ENCODE measurements at places on chromosomes 4 and X.

GRCh38 chrX:124341396-124342132 lies 4.8 kb upstream of the SH2D1A start:
- no peak for DNase-seq

DNA sequence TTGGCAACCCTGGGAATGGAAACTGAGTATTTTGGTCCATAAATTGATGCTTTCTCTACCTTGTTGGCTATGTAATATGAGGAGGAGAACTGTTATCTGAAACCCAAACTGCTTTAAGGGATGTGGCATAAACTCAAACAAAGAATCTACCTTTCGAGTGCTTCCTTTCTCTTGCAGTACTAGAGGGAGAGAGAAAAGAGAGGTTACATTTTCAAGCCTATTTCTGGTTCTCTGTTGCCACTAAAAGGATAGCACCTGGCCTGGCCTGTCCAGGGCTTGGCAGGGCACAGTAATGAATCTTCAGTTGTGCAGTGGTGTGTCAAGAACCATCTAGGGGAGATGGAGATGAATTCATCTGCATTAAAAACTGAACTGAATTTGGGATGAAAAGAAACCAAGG lies 308.6 kb downstream of the PTTG2 start:
- no peak for DNase-seq

GRCh38 chr4:112201915-112202505 lies 29.6 kb upstream of the AP1AR start:
- no peak for DNase-seq

DNA sequence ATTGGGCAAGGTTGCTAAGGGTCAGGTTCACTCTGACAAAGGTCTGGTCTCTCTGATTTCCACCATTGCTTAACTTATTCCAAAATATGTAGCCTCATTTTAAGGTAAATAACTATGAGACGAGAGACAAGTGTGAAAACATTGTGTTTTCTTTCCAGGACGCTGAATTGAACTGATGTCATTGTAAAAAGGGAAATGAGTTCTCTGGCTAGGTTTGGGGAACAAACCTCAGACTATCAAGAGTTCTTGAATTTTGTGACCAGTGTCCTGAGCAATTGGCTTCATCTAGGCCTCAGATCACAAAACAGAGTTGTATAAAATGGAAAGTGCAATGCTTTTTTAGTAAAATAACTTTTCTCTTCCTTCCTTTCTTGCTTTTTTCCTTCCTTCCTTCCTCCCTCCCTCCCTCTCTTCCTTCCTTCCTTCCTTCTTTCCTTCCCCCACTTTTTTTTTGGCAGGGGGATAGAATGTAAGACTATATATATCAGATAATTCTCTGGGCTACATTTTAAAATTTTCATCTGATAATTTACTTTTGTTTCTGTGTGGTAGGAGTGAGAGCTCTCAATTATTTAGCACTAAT lies 30.8 kb upstream of the CXCL8 start:
- no peak for DNase-seq

DNA sequence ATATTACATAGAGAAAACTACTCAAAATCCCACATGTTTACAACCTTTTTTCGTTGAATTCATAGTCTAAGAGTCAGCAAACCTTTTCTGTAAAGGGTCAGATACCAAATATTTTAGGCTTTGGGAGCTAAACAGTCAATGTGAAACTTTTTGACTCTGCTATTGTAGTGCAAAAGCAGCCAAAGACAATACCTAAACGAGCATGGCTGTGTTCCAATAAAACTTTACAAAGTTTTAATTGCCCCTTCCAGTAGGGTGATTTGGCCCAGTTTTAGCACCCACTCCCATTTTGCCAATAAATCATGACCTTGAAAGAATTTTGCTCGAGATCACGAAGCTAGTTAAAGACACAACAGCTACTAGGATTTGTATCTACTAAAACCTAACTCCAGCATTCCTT lies 147.2 kb downstream of the ANKRD50 start:
- DNase-seq: no peak

- DNase-seq: no peak
Measured at GRCh38 chr4:26568446-26568994, 15.4 kb upstream of the TBC1D19 start.

DNA sequence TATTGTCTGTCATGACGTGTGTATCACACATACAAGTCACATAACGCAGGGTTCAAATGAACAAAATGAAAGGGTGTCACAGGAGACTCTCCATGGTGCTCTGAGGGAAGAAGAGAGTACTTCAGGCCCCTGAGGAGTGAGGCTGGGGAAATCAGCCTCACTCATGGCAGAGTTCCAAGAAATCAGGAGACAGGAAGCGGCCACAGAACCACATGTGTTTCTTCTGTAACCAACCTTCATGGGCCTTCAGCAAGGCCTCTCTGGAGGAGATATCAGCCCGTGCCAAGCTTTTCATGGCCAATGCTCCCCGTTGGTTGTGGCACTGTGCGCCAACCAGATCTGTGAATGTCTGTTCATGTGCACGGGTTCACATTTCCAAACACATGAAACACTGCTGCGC lies 76.0 kb downstream of the NAT8L start:
- no peak for DNase-seq

DNA sequence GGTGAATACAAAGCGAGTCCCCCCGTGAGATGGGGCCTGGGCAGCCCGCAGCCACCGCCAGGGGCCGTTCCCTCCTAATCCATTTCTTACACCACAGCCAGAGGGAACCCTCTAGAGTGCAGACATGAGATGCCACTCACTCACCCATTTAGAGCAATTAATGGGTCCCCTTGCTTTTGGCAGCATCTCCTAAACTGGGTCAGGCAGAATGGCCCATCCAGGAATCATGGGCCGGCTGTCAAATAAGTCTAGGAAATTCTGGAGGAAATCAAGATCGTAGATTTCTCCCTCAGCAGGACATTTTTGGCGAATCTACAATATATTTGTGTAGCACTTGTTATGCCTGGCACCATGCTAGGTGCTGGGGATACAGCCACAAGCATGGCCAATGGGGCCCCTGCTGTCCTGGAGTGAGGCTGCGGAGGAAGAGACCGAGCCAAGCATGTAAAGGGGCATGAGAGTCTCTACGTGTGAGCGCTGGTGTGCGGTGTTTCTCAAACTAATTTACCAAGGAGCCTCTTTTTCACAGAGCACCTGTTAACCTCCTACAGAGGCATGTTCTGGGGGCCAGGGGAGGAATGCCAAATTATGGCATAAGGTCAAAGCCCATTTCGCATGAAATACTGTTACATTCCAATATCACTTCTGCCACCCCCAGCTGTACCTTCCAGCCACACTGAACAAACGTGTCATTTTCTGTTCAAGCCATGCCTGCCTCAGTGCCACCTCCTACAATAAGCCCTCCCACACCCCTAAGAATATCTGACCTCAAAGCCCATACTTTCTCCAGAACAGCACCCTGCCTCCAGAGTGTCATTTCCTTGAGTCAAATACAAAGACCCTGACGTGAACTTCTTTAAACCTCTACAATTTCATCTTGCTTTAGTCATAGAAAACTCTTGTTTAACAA lies 28.1 kb upstream of the JAKMIP1 start:
- no peak for DNase-seq

DNA sequence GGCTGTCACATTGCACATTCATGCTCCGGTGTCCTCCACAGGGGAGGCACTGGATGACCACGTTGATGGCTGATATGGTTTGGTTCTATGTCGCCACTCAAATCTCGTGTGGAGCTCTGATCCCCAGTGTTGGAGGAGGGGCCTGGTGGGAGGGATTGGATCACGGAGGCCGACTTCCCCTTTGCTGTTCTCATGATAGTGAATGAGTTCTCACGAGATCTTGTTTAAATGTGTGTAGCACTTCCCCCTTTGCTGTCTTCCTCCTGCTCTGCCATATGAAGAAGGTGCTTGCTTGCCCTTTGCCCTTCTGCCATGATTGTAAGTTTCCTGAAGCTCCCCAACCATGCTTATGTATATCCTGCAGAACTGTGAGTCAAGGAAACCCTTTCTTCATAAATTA lies 22.3 kb upstream of the NAT8L start:
- no peak for DNase-seq

GRCh38 chrX:142663330-142664095 lies 362.2 kb upstream of the SPANXN4 start:
- no peak for DNase-seq

DNA sequence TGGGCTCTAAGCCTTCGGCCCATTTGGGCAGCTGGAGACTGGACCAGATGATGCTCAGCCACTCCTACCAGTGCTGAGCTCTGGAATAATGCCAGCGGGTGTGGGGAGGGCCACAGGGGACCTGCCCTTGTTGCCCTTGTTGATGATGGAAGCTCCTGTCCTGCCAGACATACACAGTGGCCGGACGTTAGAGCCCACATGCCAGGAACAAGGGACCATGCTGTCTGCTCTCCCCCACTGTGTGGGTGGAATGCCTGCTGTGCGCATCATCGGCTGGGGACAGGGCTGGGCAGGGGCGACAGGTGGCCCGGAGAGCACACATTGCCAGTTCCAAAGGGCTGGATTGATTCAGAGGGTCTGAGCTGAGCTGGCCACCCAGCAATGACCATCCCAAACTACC lies 2.0 kb downstream of the ABLIM2 start:
- no peak for DNase-seq

DNA sequence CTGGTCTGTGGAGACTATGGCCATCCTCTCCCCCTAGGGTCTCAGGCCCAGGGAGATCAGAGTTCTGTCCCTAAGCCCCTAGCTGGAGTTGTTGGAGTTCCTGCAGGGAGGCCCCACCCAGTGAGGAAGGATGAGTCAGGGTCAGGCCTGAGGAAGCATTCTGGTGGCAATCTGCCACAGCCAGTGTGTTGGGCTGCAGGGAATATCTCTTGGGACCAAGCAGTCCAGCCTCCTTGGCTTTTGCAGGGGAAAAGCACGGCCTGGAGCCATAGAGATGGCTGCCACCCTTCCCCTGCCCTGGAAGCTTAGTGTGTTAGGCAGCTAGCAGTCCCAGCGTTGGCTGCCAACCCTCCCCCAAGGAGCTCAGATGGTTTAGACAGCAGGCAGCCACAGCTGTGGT lies 202.4 kb downstream of the RTL9 start:
- no peak for DNase-seq

DNA sequence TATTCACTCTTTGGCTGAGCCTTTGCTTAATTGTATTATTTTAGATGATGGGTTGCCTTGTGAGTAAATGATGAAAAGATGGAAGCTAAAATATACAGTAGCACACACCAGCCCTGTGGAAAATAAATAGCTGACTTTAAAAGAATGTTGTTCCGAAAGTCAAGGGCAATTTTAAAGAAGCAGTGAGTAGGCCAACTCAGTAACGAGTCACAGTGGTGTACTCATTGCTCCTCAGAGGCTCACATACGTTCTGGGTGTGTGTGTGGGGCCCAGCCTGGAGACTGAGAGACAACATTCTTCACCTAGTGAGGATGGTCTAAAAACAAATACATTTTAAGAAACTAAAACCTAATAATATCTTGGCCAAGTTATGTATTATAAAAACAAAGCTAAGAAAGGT lies 640.3 kb downstream of the TRIML1 start:
- DNase-seq: no peak

DNA sequence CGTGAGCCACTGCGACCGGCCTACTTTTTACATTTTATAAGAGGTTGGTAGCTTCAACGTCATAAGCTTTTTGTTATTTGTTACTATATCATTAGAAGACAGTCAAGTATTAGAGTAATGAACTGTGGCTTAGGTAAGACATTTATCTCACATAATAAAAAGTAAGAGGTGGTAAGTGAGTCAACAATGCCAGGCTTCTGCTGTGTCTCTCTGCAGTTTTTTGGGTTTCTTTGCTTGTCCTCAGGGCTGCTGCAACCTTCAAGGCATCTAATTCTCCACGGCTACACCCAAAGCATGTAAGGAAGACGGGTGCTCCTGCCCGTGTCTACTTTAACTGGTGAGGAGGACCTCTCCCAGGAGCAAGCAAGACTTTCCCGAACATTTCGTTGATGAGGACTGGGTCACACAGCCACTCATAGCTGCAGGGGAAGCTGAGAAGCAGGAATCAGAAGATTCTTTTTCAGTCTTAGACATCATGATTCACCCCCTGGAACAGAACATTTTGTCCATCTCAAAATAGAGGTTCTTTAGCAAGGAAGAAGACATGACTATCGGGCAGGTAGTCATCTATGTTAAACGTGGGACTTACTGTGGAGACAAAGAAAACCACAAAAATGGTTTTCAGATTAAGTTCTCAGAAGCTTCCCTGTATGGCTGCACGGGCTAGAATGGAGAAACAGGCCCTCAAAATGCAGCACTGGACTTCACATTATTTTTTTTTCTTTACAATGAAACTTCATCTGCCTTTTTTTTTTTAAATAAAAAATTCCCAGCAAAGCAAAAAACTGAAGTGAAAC lies 13.0 kb upstream of the RHOH start:
- DNase-seq: no peak

DNA sequence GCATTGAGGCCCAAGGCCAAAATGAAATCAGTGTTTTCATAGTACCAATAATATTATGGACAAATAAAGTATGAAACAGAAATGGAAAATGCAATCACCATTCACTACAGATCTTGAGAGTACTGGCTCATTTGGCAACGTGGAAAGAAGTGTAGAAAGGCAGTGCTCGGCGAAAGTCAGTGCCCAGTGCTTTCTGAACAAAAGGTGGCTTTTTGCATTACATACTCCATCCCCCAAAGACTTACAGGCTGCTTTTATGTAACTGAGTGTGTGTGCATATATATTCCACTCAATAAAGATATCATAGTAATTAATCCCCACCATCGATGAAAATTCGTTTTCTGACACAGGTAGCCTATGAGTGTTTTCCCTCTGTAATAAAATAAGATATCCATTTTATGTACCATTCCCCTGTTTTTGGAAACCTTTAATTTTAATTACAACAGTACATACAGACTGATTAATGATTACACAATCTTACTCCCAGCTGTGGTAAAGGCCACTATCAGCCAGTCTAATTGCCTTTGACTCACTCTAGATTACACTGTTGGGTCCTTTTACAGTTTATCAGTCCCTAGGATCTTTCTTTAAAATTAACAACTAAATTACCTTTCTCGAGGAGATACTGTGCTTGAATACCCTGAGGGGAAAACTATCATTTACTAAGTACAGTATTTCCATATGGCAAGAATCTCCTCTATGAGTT lies 65.9 kb downstream of the MAD2L1 start:
- DNase-seq: no peak

GRCh38 chrX:153967536-153968224 lies 3.9 kb downstream of the HCFC1 start:
- no peak for DNase-seq

- DNase-seq: no peak
Measured at GRCh38 chr4:128275346-128275745, 12.3 kb downstream of the PGRMC2 start.
